ENCODE measurements at places on chromosomes 3 and 15. TPM values are rescaled to one million over a fixed set of nuclear protein-coding genes. Genes with fewer than 3 reads are reported as not detected.

STRIT1 gene
- not detected for total RNA-seq

- DNase-seq = no peak
Observed at GRCh38 chr3:135134684-135135075, 339.6 kb downstream of the EPHB1 start.

DNA sequence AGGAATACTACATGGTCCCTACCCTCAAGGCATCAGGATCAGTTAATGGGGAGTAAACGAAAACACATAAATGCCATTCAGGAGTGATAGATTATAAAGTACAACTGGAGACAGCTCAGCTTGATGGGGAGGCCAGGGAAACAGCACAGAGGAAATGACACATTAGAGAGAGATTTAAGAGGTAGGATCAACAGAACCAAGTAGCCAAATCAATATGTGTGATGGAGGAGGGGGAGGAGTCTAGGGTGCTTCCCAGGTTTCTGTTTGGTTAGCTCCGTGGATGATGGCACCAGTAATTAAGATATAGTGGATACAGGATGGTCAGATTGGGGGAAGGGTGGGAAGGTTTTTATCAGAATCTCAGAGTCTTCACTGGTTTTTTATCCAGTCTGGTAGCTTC lies 229.5 kb upstream of the ROPN1 start:
- DNase-seq = no peak

DNA sequence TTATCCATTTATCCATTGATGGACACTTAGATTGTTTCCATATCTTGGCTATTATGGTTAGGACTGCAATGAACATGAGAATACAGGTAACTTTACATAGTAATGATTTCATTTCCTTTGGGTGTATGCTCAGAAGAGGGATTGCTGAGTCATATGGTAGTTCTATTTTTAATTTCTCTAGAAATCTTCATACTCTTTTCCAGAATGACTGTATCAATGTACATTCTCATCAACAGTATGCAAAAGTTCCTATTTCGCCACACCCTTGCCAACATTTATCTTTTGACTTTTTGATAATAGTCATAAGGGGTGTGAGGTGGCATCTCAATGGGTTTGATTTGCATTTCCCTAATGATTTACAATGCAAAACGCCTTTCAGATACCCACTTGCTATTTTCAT lies 6.2 kb upstream of the NIPA1 start:
- no peak for DNase-seq

- no peak for DNase-seq
Observed at GRCh38 chr15:85956532-85957275, 123.0 kb upstream of the AGBL1 start.

Data from activated CD4-positive, alpha-beta memory T cell treated with anti-CD3 and anti-CD28 coated beads for 36 hours (primary cell).